ENCODE measurements at places on chromosomes 7 and 10.
A peak's percentile ranks its signal among the peaks of the same experiment; 100 is the strongest.

- DNase-seq: no peak
These were observed 37.7 kb upstream of the ITGB1 start for GRCh38 chr10:32995751-32996150.

GRCh38 chr7:105655500-105656380 is 74.4 kb upstream of the EFCAB10 start:
- DNase-seq: no peak

DNA sequence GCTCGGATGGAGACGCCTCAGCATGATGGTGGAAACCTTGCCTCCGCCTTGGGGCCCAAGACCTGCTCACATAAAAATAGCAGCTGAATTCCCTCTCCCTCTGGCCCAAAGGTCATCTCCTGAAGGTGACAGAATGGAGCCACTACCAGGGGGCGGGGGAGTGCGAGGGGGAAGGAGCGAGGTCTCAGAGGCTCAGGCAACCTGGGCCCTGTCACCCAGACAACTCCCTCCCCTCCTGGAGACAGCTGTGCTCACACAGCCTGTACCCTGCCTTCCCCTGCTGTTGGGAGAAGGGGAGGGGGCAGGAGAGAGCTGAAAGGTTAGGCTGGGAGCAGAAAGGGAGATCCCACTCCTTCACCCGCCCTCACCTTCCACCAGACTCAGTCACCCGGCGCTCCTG is 173.0 kb upstream of the RHEB start:
- DNase-seq: no peak

DNA sequence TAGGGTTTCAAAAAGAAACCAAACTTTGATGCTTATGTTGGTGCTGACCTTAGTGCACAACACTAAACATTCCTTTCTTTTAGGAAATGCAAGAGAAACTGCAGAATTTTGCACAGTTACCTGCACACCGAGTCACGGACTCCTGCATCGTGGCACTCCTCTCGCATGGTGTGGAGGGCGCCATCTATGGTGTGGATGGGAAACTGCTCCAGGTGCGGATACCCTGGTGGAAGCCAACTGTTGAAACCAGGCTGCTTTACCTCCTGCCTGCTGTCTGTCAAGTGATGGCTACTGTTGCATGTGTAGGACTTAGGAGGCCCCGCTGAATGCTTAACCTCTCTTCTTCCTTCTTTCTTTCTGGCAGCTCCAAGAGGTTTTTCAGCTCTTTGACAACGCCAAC is 11.7 kb downstream of the CASP2 start:
- peak; percentile 67 for DNase-seq

DNA sequence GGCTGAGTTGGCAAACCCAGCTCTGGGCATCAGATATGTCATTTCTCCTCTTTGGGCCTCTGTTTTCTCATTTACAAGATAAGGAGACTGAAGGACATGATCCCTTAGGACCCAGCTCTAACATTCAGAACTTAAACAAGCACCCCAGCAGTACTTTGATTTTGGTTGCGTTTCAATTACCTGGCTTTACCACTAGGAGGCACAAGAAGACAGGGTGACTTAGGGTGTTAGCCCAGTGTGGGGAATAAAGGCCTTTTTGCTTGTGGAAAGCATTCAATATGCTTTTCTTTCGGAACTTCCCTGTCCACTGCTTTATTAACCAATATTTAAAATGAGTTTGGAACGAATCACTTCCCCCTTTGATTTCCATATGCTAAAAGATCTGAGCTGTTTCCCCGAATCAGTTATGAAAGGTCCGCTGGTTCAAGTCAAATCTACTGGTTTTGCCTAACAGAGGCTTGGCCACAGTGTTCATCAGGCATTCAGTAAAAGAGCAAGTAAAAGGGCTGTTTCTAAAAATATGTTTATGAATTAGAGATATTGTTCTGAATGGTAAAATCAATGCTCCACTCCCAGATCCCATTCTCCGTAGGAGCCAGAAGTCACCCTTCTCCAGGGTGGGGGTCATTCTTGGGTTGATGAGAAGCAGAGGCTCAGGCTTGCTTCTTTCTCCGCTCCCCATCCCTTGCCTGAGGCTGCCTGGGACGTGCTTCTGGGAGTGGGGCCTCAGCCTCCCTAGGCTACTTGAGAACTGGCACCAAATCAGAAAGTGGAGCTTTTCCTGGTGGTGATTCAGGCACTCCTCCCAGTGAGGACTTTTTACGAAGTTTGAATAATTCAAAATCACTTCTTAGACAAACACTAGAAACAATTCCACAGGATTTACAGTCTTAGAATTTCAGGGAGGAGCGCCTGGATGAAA is 105.5 kb downstream of the MYOF start:
- DNase-seq: peak; percentile 42

- no peak for DNase-seq
These were observed 13.7 kb downstream of the ITGB8 start for GRCh38 chr7:20344396-20344795.

GRCh38 chr7:30842542-30843451 is 68.9 kb upstream of the AQP1 start:
- no peak for DNase-seq

DNA sequence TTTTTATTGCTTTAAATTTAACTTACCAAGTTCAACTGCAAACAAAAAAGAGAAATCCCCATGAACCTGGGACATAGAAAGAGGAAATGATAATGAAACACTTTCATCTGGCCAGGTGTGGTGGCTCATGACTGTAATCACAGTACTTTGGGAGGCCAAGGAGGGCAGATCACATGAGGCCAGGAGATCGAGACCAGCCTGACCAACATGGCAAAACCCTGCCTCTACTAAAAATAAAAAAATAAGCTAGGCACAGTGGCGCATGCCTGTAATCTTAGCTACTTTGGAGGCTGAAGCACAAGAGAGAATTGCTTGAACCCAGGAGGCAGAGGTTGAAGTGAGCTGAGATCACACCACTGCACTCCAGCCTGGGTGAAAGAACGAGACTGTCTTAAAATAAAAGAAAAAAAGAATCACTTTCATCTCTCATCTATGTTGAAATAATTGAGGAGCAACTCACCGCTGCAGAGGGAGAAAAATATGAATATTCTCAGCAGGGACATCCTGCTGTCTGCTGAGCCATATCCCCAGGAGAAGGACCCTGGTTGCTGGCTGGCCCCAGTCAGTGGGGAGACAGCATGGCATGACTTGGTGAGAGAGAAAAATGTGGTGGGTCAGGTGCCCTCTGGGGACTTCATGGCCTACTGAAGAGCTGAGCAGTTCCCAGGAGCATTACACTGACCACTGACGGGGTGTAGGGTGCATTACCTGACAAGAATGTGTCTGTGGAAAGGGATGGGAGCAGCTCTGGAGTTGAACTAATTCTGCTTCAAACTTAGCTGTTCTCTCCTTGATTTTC is 22.8 kb upstream of the TARP start:
- no peak for DNase-seq

- no peak for DNase-seq
These were observed 436.8 kb upstream of the GALNT17 start for GRCh38 chr7:70694971-70695794.

GRCh38 chr7:25795824-25796235 is 356.2 kb upstream of the NFE2L3 start:
- no peak for DNase-seq

- DNase-seq: no peak
These were observed 453.9 kb downstream of the PTPRN2 start for GRCh38 chr7:158133515-158134271.

- no peak for DNase-seq
These were observed 122.1 kb upstream of the BTBD16 start for GRCh38 chr10:122148876-122149560.

GRCh38 chr10:24806262-24806661 is 82.6 kb upstream of the ARHGAP21 start:
- DNase-seq: no peak

DNA sequence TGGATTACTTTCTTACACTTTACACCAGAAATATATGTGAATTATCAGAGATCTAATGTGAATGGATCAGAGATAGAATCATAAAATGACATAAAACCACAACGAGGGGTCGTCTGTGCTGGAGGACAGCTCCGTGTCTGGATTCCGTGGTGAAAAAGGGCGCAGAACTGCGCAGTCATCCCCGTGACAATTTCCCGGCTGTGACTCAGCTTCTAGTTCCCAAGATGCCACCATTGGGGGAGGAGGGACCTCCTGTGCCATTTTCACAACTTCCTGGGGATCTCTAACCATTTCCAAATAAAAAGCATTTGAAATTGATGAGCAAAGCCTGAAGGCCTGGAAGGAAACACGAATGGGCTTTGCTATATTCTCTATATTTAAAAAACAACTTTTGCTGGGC is 72.1 kb downstream of the PDGFA start:
- DNase-seq: no peak

DNA sequence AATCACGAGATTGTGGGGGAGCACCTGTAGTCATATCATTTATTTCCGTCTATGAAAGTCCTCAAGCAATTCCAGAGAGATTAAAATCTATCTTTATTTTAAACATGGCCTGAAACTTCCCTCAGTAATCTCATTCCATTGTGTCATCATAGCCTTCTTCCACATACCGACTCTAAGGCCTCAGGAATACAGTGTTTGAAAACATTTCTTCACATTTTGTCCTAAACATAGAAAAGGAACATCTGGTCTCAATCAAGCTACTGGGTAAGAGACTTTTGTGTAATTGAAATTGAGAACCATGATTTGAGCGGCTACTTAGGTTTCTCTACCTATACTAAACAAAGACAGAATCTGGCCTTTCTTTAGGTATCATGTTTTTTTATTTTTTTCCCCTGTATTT is 78.0 kb upstream of the ELMO1 start:
- no peak for DNase-seq

DNA sequence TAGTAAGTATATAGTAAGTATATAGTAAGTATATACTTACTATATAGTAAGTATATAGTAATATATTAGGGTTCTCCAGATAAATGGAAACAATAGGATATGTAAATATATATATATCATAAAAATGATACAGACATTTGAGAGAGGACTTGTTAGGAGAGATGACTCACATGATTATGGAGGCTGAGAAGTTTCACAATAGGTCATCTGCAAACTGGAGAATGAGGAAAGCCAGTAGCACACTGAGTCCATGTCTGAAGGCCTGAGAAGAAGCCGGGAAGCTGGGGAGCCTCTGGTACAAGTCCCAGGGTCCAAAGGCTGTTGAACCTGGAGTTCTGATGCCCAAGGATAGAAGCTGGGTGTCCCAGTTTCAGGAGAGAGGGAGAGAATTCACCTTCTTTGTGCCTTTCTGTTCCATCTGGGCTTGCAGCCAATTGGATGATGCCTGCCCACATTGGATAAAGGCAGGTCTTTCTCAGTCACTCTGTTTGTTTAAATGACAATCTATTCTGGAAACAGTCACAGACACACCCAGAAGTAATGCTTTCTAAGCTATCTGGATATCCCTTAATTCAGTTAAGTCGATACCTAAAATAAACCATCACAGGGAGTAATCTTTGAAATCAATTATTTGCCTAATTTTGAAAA is 205.5 kb upstream of the CDC14C start:
- no peak for DNase-seq

DNA sequence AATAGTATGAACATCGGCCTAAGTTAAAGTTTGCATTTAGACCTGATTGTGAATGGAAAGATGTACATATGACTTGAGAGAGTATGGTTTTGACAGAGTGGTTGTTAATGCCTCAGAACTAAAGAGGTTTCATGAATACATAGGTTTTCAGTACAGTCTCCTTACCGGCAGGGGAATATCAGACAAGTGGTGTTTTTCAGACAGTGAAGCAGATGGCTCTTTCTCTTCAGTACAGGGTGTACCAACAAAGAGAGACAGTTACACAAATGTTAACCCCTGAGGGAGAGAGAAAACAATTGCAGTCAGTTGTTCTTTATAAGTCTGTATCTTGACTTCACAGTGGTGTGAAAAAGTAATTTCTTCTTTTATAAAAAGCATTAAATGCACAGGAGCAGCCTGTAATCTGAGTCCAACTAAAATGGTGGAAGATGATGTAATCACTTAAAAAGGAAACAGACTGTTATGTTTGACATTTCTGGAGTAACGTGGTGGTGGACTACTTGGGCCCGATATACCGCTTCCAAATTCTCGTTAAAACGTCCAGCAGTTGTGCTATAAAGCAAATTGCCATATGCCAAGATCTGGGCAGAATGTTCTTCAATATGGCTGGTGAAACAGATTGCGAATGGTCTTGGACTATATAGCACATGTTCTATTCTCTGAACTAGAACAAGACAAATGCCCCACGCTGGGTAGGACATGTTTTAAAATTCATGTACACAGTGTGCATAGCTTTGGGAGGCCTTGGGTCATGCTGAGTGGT is 69.2 kb downstream of the SDK1 start:
- DNase-seq: no peak

DNA sequence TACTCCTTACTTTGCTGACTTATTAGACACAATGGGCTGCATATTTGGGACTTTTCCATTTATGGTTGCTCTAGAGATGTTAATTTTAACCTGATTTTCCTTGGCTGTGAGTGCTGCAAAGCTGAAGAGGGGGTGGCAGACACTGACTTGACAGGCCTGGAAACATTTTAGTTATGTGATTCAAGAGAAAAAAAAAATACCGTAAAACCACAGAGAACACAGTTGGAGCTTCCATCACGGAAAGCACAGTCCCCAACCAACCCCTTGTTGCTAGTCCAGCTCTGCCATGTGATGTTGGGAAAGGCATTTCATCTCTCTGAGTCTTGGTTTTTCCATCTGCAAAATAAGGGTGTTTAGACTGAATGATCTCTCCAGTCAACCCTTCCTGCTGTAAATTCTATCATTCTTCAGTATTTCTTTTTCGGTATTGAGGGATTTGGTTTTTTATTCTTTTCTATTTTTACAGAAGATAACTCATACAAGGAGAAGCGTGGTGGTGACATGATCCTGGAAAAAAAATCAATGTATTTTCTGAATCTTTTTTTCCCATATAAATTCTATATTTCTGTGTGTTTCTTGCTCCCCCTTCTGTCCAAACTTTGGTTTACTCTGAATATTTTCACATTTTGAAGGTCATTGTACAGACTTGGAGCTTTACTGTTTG is 246.1 kb downstream of the REEP3 start:
- no peak for DNase-seq

DNA sequence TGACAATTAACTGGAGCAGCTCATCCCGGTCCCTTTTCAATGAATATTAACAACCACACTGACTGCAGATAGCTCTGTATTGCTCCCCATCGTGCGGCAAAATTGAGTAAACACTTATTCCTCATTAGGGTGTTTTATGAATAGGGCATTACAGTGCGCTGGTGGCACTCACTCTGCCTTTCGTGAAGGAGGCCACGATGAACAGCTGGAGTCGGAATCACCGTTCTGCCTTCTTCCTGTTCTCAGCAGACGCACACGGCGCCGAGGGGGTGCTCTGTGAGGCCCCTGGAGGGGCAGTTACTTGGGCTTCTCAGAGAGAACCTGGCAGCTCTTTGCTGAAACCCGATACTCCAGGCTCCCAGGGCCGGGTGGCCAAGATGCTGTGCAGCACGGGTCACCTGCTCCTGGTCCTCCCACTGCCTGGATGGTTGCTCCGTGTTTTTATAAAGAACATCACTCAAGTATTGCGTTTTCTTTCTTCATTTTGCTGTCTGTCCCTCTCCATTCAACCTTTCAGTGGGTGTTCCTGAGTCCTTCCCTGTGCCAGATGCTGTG is 241.9 kb downstream of the GLRX3 start:
- no peak for DNase-seq

All from activated CD4-positive, alpha-beta memory T cell treated with anti-CD3 and anti-CD28 coated beads, Interleukin-2, amount 10 ng/mL, durations not matched to agents 7 days and 5 days (primary cell).